Endothelial cell (in vitro differentiated cells): ENCODE measurements at places on chromosomes 7 and 10. TPM values are rescaled to one million over a fixed set of nuclear protein-coding genes. Genes with fewer than 3 reads are reported as not detected.
A peak's percentile ranks its signal among the peaks of the same experiment; 100 is the strongest.

- no peak for DNase-seq
Measured at GRCh38 chr10:101645659-101646058, 49.3 kb downstream of the FBXW4 start.

DNA sequence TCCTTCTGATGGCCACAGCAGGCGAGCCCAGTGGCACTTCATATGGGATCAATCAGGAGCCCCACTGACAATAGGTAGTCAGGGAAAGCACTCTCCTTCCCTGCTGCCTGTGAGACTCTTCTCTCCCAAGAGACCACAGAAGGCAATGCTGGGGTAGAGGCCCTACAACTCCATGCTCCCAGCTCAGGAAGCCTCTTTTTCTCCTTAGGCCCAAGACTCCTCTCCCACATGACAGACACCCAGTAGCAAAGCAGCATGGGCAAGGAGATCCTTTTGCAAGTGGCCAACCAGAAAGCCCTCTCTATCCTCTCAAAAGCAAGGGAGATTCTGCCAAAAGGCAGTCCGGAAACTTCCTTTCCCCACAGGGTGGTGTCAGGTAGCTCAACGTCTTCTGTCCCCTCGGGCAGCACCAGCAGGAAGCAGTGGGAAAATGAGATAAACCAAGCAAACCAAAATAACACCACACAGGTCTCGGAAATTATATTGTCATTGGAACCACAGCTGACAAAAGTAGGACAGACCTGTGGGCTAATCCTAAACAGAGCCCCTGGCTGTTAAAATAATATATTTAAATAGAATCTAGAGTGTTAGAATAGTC lies 172.7 kb upstream of the GDF10 start:
- no peak for DNase-seq

DNA sequence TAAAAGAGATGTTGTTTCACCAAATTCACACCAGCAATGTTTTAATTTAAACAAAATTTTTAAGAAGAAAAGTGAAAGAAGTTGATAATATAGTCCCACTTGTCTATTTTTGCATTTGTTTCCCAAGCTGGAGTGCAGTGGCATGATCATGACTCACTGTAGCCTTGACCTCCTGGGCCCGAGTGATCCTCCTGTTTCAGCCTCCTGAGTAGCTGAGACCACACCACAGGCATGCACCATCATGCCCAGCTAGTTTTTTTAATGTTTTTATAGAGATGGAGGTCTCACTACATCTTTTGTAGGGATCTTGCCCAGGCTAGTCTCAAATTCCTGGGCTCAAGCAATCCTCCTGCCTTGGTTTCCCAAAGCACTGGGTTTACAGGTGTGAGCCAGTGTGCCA lies 14.1 kb upstream of the NDUFA5 start:
- no peak for DNase-seq

- no peak for DNase-seq
Measured at GRCh38 chr7:150901160-150902035, 49.1 kb downstream of the AOC1 start.

DNA sequence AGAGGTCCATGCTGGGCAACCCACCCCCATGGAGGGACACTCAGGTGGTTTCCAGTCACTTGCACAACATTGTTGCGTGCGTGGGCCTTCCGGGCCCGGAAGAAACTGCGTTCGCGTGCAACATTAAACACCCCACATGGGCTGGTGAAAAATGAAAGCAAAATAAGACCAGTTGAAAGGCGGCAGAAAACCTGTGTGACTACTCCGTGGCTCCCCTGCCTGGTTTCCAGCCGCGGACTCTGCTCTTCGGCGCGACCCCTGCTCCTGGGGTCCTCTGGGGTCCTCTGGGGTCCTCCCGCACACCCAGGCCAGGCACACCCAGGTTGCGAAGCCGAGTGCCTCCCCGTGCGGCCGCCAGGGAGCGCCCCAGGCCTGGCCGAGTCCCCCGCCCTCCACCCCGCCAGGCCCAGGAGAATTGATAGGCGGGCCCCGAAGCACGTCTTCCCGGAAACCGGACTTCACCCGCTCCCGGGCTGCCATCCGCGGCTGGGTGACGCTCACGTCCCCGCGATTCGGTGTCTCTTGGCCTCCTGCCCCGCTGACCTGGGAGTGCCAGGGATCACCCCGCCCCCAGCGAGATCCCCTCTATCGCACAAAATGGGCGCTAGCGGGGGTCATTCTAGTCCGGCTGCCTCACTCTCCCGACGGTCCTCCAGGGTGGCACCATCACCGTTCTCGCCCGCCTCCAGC lies 1.9 kb upstream of the SH2D4B start:
- DNase-seq: no peak

DNA sequence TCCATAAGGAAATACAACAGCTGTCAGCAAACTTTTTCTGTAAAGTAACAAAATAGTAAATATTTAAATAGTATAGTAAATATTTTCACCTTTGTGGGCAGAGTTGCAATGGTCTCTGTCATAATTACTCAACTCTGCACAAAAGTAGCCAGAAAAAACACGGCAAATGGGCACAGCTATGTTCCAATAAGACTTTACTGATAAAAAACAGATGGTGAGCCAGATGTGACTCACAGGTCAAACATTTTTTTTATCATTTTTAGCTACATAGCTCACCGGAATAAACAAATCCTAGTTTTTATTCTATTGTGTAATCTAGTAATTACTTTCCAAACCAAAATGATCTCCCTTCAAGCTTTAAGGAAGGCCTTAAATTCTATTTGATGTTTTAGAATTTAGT lies 55.3 kb downstream of the NCAPG2 start:
- DNase-seq: no peak

TRPV6 gene
- not detected for total RNA-seq

DNA sequence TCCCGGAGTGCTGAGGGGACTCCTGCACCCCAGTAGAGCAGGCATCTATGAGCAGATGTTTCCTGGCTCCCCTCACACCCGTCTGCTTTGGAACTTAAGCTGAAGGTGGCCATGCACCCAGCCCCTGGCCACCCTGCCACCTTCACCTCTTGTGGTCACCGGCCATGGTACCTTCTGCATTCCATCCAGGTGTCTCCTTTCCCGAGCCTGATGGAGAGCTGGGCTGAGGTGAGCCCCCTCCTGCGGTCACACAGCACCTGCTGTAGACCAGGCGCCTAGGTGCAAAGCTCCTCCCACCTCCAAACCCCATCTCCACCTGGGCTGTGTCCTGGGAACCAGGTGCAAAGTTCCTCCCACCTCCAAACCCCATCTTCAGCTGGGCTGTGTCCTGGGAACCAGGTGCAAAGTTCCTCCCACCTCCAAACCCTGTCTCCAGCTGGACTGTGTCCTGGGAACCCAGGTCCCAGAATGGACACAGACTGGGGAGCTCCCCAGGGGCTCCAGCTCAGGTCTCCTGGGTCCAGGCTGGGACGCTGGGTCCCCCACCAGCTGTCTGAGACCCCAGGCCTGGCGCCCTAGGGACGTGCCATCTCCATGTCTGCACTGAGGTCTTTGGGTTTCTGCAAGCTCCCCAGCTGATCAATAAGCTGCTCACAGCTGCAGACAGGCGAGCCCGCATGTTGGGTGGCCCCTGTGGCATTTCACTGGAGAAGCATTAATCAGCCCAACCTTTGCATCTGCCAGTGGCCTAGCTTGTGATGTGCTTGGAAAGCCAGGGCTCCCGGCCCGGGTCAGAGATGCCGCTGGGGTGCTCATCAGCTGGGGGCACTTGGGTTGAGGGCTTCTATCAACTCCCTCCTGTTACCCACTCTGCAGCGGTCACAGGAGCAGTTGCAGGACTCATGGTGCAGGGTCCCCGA lies 61.2 kb upstream of the INPP5A start:
- no peak for DNase-seq

BMPER gene
- 2.5 TPM for total RNA-seq

DNA sequence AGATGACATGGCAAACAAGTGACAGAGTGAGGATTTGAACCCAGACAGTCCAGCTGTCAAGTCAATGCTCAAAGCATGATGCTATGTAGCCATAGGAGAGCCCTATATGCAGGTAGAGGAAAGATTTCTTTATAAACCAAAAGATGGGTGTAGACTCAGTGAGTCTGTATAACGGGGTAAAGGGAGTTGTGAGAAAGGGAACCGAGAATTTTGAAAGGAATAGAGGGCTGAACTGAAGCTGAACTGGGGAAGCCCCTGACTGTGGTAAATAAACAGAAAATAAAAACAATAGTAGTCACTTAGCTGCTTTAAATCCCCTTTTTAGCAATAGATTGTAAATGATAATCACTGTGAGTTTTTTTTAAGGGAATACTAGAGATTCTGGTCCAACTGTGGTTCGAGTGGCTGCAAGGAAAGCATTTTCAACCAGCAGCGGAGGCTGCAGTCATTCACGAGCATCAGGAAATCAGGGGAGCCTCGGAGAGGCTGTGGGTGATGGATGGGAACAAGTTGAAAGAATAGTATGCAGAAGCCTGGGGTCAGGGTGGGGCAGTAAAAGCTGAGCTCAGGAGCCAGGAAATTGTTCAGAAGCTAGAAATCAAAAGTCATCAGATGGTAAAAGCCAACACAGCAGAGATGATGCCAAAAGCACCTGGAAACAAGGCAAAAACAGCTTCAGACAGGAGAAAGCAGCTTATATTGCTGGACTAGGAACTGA lies 393.5 kb downstream of the GFRA1 start:
- no peak for DNase-seq

TM9SF3 gene
- 157 TPM for total RNA-seq

GRCh38 chr10:129870961-129871621 lies 93.0 kb downstream of the EBF3 start:
- no peak for DNase-seq

LANCL2 gene
- 14.8 TPM for total RNA-seq

GRCh38 chr10:119750391-119751230 lies 24.8 kb downstream of the INPP5F start:
- DNase-seq: peak; percentile 73

- DNase-seq: no peak
Measured at GRCh38 chr7:5510426-5511045, 86.9 kb upstream of the TNRC18 start.

DNA sequence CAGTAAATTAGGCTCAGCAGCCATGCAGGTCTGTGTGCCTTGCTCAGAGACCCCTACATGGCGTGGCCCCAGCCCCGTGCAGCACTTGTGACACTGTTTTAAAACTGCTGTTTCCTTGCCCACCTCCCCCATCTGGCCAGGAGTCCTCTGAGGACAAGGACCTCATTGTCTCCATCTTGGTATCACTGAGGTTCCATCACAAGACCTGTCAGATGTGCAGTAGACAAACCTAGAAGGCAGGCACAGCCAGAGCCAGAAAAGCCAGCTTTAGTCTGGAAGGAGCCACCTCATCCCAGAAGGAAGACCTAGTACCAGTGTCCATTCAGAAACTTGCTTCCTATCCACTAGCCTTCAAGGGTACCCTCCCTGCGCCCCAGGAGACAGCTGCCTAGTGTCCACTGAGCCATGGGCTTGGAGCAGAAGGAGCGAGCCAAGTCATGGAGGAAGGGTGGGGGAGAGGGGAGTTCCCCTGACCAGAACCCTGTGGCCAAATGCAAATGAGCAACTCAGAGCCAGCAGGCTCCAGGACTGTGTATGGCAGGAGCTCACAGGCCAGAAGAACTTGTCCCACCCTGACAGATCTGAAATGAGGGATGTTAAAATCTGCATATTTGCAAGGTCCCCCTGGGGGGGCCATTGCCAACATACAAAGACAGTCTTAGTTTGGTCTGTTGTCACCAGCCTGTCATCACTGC lies 176.1 kb downstream of the SH3PXD2A start:
- no peak for DNase-seq

AMPH gene
- 1.6 TPM for total RNA-seq

GRCh38 chr7:5218564-5219360 lies 28.7 kb downstream of the WIPI2 start:
- no peak for DNase-seq

GRCh38 chr7:158374586-158374985 lies 213.0 kb downstream of the PTPRN2 start:
- DNase-seq: no peak

TMEM196 gene
- total RNA-seq: not detected

KCNH2 gene
- 3.4 TPM for total RNA-seq

CRHR2 gene
- 0.38 TPM for total RNA-seq

DNA sequence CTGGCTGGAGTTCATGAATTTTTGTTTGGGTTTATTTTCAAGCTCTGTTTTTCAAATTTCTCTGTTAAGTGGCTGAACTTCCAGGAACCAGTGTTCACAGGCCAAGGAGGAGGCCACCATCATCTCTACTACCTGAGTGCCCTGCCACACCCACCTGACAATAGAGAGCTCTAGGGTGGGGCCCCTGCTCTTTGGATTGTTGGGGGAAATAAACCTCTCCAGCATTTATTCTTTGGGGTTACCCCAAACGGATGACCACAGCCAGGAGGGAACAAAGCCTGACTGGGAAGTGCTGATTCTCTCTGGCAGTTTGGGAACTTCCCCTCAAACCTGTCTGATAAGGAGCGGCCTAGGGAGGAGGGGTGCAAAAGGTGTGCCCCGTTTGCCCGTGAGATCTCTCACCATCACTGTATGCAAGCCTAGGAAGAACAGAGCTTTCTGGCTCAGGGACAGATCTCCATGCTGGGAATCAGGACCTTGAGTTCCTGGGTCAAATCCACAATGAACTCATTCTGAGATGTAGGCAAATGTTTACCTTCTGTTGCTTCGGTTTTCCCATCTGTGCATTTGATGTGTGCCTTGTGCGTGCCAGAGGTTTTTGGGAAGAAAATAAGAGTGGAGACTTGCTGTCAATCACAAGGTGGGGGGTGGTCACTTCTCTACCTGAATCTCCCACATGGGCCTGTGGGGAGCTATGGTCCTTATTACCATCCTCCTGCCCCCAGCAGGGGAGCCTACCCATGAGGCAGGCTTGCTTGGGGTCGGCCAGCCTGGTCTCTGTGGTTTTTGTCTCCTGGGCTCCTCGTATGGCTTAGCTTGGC lies 27.7 kb upstream of the PDCD4 start:
- no peak for DNase-seq

SPDYE16 gene
- not detected for total RNA-seq

- DNase-seq: no peak
Measured at GRCh38 chr7:913736-914520, 37.6 kb downstream of the GET4 start.

HECW1 gene
- 0.15 TPM for total RNA-seq

PRPS1L1 gene
- not detected for total RNA-seq

DNA sequence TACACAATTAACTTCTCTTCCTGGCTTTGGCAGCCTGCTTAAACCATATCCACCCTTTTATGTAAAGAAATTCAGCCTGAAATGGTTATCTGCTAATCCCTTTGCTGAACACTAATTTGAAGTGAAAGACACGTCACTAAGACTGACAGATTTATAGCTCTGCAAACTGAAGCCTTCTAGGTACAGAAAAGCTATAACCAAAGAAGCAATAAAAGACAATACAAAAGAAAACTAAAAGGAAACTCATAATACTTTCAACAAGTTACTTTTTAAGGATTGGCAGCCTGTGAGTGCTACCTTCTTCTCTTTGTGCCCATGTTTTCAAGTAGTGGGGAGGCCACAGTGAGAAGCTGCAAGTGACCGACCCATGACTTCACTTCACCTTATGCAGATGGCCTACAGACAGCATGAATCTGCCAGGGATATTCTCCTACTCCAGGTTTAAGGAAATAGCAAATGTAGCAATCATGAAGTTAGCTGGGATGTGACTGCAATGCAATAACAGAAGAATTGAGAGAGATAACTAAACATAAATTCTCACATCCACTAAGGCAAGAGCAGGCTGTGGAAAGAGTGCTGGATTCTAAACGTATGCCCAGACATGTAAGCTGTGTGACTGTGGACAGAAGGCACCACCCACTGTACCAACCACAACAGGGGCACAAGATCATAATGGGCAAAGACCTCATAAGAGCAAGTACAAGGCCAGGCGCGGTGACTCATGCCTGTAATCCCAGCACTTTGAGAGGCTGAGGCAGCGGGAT lies 10.7 kb upstream of the SPOCK2 start:
- DNase-seq: no peak
